ENCODE measurements at places on chromosomes 16 and 17.

- DNase-seq: no peak
Observed at GRCh38 chr17:56866496-56866895, 32.5 kb downstream of the DGKE start.

GRCh38 chr17:31072186-31072585 is 22.6 kb upstream of the NF1 start:
- DNase-seq: no peak

DNA sequence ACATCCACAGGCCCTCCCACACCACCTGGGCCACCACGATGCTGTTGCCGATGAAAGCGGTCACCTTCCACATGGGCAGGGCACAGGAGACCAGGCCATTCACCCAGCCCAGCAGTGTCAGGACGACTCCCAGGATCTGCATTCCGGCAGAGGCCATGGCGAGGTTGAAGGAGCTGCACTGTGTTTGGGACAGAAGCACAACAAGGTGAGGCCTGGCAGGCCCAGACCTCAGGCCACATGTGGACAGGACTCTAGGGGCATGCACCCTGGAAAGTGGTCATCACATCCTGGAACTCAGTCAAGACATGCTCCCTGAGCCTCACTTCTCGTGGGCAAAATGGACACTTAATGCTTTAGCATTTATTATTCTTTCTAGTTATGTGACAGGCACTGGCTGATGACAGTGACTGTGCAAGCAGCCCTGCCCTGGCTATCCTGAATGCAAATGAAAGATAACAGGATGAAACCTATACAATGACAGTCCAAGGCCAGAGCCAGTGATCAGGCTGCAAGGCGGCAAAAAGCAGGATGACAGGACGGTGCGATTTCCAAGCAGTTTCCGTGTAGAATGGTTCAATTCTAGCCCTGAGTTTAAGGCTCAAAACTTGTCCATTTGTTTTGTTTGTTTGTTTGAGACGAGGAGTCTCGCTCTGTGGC is 2.0 kb downstream of the CLDN6 start:
- DNase-seq: no peak

GRCh38 chr16:84836234-84836647 is 16.5 kb downstream of the CRISPLD2 start:
- DNase-seq: no peak

DNA sequence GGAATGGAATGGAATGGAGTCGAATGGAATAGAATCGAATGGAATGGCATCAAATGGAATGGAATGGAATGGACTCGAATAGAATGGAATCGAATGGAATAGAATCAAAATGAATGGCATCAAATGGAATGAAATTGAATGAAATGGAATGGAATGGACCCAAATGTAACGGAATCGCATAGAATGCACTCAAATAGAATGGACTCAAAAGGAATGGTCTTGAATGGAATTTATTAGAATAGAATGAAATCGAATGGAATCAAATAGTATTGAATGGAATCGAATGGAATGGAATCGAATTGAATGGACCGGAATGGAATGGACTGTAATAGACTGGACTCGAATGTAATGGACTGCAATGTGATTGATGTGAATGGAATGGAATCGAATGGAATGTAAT is 501.4 kb upstream of the WSB1 start:
- DNase-seq: no peak

Measured in activated T-cell treated with anti-CD3 and anti-CD28 coated beads for 48 hours (primary cell).